ENCODE measurements at places on chromosomes 12 and 14.

DNA sequence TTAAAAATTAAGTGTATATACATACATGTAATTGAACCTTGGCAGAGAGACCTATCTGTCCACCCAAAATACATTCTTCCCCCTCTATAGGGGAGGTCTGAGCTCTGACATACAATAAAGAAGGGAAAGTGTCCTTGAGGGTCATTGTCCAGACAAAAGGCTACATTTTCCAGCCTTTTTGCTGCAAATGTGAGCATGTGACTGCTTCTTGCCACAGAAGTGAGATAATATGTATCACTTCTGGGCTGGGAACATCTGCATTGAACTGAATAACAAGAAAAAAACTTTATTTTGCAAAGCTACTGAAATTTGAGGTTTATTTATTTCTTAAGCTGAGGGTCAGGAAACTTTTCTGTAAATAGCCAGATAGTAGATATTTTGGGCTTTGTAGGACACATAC is 131.3 kb downstream of the TBC1D30 start:
- DNase-seq = no peak

GRCh38 chr12:43277651-43278540 is 274.1 kb downstream of the ADAMTS20 start:
- no peak for DNase-seq

DNA sequence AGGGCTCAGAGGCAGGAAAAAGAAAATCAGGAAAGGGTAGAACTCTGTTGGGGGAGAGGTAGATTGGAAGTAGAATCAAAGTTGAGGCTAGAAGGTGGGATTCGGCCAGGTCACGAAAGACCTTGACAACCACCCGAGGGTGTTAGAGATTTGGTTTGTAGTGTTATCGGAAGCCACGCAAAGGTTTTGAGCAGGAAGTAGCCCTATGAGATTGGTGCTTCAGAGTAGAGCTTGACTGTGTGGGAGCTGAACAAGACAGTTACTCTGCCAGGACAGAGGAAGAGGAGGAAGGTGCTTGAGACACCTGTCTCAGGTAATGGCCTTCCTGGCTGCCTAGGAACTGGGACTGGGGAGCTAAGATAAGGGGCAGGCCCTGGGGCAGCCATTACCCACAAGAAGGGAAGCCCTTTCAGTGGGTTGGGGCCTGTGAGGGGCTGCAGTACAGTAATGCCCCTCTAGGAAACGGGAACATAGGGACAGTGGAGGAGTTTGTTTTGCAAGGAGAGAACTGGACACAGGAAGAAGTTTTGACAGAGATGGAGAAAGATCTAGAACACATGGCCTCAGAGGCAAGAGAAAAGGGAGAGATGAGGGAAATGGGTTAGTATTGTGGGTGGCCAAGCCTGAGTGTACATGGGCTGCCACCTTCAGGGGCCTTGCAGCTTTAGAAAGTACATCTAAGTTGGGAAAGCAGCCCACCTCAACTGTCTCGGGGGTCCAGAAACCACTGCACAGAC is 73.5 kb downstream of the RIN3 start:
- DNase-seq = no peak

GRCh38 chr12:58412461-58413060 is 471.2 kb downstream of the ATP23 start:
- no peak for DNase-seq

DNA sequence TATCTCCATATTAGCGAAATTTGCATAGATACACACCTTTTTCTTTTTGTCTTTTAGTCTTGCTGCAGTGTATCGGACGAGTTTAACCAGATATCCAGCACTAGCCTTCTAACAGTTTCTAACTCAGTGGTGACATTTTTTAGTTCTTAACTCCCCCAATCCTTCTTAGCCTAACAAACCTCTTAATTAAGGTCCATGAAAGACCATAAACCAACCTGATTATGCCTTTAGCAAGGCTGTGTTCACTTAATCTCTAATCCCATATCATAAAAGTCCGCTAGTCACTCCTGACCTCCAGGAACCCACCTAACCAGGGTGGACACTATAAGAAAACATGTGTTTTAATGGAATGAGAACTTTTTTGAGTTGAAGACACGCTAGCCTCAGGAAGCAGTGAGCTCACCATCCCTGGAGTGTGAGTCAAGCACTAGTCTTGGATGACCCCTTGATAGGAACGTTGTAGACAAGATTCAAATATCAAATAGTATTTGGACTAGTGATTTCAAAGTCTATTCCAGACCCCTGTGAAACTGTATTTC is 9.5 kb downstream of the CDKN1B start:
- no peak for DNase-seq

GRCh38 chr12:24864796-24865125 is 84.1 kb downstream of the BCAT1 start:
- no peak for DNase-seq

- no peak for DNase-seq
Observed at GRCh38 chr12:1629338-1630132, 504 bp downstream of the WNT5B start.

DNA sequence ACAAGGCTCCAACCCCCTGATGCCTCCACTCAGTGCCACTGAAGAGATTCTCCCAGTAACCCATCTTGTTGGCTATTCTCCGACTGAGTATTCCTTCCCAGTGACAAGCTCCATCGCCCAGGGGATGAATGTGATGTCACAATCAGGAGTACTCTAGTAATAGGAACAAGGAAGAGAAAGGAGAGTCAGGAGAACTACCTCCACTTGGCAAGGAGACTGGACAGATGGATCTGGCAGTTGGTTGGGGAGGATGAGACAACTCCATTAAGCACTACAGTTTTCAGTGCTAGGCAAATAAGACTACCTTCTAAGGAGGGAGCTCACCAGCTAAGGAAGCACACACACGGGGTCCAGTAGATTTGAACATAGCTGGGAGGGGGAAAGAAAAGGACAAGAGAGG is 5.3 kb downstream of the RNF41 start:
- no peak for DNase-seq

- no peak for DNase-seq
Observed at GRCh38 chr12:88381466-88381865, 198.8 kb downstream of the KITLG start.

- no peak for DNase-seq
Observed at GRCh38 chr12:1488908-1489381, 105.4 kb downstream of the FBXL14 start.

DNA sequence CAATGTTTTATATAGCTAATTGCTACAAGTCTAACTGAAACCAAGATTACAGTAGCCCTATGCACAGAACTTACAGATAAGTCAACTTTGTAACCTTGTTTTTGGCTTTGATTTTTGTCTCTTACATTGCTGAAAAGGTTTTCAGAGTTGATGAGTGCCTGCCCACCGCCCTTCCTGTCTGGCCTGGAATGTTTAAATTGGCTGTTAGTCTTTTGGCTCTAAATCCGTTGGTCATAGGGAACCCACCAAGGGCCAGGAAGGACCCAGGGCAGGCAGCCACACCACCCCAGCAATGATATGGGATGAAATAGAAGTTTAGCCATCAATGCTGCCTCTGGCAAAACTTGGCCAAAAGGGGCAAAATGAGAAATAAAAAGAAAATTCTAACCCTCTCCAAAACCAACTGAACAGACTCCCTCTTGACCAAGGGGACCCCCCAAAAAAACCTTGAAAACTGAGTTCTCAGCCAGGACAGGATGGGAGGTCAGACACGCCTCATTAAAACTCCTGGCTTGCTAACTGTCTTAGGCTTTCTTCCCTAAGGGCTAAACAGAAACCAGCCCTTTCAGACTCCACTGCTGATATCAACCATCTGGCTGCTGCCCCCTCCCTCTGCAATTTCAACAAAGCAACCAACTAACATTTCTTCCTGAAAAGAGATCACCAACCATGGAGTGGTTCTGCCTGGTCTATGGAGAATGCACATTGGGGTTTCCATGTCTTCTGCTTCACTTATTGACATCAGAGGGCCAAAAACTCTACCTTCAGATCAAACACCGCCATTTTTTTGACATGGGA is 242.1 kb upstream of the NOS1 start:
- no peak for DNase-seq

DNA sequence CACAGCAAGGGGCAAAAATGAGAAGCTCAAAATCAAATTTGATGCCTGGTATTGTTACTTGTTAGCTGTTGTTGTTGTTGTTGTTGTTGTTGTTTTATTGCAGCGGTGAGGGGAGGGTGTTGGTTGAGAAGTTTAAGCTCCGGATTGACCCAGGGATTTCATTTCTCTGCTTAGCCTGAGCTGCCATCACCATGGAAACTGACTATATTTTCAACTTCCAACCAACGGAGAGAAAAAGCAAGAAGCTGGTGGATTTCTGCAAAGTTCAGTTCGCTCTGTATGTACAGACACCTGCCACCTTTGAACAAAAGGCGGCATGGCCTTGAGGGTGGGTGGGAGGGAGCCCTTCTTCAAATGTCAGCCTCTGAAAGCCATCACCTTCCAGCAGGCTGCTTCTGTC is 194.5 kb upstream of the NOS1 start:
- DNase-seq = no peak

DNA sequence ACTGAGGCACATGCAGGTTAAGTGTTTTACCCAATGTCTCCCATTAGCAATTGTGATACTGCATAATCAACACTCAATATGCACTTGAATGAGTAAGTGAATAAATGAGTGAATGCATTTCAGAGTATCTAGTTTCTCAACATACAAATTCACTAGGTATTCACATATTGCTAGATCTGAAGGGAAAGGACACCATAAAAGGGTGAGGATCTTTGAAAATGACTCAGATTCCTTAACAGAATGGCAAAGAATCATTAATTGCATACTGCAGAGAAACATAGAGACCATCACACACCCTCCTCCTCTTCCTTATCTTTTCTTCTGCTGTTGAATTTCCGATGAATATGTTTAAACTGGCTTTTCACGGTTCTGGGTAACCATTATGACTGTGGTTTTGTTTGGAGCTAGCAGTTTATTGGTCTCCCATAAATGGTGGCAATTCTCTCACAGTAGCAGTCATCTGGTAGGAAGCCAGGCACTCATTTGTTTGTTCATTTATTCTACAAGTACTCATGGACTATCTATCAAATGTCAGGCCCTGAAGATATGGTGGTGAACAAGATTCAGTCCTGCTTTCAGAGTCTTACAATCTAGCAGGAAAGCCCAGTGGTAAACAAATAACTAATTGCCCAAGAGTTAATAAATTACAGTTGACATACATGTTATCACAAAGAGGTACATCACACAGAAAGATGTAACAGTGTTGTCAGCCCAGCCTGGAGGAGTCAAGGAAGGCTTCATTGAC is 70.2 kb downstream of the LLPH start:
- DNase-seq = no peak

- no peak for DNase-seq
Observed at GRCh38 chr14:99131632-99132271, 140.2 kb downstream of the BCL11B start.

- DNase-seq = no peak
Observed at GRCh38 chr12:68739891-68740290, 6.1 kb upstream of the SLC35E3 start.

DNA sequence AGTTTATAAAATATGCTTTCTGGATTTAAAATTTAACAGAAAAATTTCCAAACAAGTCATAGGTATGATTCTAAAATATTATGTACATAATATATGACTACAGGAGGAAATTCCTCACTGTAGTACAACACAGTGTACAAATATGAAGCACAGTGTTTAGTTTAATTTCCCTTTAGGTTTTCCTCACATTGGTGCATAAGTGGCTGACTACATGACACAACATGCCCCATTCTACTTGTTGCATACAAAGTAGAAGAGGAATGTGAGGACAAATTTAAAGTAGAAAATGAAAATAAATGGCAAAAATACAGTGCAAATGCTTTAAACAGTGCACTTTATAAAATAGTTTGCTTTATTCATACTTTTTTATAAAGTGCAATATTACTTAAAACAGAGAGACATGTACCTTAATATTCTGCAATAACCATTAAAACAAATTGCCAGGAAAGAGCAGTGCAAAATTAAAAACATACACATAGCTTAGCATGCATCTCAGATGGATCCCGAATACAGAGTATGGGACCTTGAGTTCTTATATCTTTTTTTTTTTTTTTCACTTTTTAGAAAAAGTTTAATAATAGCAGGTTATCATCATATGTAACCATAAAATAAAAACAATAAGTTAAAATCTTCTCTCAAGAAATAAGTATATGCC is 54.8 kb upstream of the TTC7B start:
- no peak for DNase-seq

DNA sequence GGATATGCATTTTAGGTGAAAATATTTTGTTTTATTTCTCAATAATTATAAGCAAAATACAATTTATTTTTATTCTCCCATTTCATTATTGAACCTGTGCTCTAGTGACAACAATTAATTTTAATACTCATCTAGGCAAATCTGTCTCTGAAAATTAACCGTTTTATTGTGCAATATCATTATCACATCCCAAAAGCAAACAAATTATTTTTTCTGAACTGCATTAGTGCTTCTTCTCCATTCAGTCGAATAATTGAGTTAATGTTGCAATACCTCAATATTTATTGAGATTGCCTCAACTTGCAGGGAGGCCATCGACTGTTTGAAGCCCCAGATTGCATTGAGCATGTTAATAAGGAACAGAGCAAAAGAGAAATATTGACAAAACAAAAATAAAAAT is 303.2 kb upstream of the LRFN5 start:
- no peak for DNase-seq

- no peak for DNase-seq
Observed at GRCh38 chr12:52437508-52437907, 3.3 kb upstream of the KRT75 start.

- no peak for DNase-seq
Observed at GRCh38 chr14:76755610-76756370, 5.5 kb upstream of the VASH1 start.

DNA sequence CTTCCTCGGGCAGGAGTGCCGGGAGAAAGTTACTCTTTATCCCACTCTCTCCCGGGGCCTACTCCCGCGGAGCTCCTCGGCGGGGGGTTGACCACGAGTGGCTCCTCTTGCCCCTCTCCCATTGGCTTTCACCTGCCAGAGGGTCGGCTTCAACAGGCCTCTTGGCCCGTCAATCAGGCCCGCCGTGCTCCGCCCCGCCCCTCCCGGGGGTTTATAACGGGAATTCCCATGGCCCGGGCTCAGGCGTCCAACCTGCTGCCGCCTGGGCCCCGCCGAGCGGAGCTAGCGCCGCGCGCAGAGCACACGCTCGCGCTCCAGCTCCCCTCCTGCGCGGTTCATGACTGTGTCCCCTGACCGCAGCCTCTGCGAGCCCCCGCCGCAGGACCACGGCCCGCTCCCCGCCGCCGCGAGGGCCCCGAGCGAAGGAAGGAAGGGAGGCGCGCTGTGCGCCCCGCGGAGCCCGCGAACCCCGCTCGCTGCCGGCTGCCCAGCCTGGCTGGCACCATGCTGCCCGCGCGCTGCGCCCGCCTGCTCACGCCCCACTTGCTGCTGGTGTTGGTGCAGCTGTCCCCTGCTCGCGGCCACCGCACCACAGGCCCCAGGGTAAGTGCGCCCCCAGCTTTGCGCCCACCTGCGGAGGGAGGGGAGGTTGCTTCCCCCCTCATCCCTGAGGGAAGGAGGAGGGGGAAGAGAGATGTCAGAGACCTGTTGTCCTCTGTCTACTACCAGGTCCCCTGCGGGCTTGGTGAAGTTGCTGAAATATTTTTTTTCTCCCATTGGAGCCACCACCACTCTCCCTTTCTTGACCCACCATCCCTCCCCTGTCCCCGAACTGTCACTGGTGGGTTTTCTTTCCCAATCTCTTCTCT is at the start of gene SMOC1:
TSS of gene SMOC1 (plus strand) at position 242 of the 869 bp plus-strand sequence. CDS start at position 505, 263 bp downstream.
- no peak for DNase-seq
